ENCODE measurements at places on chromosomes 6 and 20. TPM values are rescaled to one million over a fixed set of nuclear protein-coding genes. Genes with fewer than 3 reads are reported as not detected.
A peak's percentile ranks its signal among the peaks of the same experiment; 100 is the strongest.

GRCh38 chr20:37095108-37095598 lies 644 bp downstream of the RBL1 start:
- H3K4me3 ChIP-seq = peak overlapping the region; percentile 90
- peak; percentile 30 for DNase-seq
- H3K27ac ChIP-seq = peak overlapping the region; percentile 44
- H3K27me3 ChIP-seq = no peaks in the 10 kb centered on the region
- H3K36me3 ChIP-seq = peaks cover 8% of the 10 kb centered on the region

DNA sequence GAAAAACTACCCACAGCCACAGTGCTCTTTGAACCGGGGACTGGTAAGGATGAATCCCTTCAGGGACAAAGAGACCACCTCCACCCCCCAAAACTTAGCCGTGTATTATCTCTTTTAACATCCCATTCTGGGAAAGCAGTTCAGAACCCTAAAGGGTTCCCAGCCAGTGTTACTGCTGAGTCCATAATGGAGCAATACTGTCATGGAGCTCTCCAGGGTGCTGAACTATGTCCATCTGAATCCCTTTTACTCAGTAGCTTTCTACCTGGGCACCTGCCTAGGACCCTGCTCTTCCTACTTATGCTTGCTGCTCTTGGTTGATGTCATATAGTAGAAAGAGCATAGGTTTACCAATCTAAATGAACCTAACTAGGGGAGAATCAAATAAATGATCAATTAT lies 22.3 kb upstream of the SAYSD1 start:
- peak; percentile 23 for DNase-seq
- no peak overlapping the region for H3K4me3 ChIP-seq
- peaks cover 10% of the 10 kb centered on the region for H3K27me3 ChIP-seq
- H3K4me1 ChIP-seq = no peaks in the 10 kb centered on the region
- H3K36me3 ChIP-seq = no peaks in the 10 kb centered on the region

- no peak overlapping the region for H3K4me3 ChIP-seq
- DNase-seq = no peak
- no peak overlapping the region for H3K27ac ChIP-seq
- no peaks in the 10 kb centered on the region for H3K36me3 ChIP-seq
- H3K27me3 ChIP-seq = no peaks in the 10 kb centered on the region
Observed at GRCh38 chr6:71446470-71446869, 157.9 kb downstream of the OGFRL1 start.

DNA sequence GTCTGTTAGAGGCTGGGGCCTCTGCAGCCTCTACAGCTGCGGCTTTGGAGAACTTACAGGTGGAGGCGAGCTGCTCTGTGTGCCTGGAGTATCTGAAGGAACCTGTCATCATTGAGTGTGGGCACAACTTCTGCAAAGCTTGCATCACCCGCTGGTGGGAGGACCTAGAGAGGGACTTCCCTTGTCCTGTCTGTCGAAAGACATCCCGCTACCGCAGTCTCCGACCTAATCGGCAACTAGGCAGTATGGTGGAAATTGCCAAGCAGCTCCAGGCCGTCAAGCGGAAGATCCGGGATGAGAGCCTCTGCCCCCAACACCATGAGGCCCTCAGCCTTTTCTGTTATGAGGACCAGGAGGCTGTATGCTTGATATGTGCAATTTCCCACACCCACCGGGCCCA lies 2.6 kb downstream of the TRIM39 start:
- no peak overlapping the region for H3K27ac ChIP-seq
- H3K27me3 ChIP-seq = no peaks in the 10 kb centered on the region
- H3K4me3 ChIP-seq = no peak overlapping the region
- peaks cover 4% of the 10 kb centered on the region for H3K4me1 ChIP-seq
- no peak for DNase-seq

SLC17A4 gene
- 21.2 TPM for polyA plus RNA-seq
